ENCODE measurements at places on chromosomes 2 and 18.

DNA sequence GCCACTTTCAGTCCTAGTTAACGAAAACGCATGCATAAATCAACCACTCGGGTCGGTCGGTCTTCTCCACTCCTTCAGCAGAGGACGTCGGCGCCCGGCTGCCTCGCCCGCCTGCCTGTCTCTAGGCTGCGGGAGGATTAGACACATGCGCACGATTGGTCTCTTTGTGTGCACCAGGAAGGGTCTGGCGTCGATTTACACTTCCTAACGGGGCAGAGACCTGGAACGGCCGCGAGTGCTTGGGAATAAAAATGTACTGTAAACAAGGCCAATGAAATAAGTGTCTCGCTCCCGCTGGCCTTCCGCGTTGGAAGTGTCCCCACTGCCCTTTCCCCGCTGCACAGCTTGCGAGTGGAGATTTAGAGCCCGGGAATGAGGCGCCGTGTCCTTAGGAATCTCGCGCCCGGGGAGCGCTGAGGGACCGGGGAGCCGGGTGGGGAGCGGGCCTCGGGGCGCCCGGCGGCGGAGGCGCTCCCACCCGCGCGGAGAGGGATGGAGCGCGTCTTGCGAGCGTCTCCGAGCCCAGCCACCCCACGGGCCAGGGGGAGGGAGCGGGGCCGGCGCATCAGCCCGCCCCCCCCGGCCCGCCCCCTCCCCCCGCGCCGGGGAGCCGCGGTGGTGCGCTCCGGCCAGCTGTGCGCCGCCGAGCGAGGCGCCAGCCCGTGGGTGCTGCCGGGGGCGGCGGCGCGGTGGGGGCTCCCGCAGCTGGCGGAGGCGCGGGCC, at the start of gene DOK6:
Gene DOK6, plus strand, starts transcription at position 636 of the 723 bp plus-strand sequence.
- DNase-seq, result no peak

DNA sequence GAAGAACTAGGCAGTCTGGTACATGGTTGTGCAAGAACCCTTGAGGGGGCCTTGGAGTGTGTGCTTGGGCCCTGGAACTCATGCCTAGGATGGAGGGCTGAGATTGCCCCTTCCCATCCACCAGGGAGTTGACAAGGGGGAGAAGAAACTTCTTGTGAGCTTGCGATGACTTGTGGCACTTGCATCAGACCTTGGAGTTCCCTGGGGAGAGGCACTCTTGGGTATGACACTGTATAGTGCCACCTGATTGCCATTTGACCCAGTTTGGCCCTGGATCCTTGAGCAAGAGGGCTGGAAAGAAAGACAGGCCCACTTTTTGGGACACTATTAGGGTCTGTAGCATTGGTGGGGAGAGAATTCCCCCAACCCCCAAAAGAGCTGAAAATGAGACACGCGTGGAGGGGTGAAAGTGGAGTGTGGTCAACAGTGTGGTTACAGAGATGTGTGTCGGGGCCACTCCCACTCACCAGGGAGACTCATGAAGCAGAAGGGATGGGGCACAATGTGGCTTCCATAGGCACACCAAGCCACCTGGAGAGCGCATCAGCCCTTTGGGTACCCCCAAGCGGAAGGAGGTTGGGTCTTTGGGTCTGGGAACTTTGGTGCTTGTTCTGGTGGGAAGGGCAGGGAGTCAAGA, 101.3 kb downstream of the MSH2 start:
- DNase-seq, result no peak

GRCh38 chr2:105822186-105822585, 77.5 kb downstream of the NCK2 start:
- DNase-seq, result peak; percentile 64

GRCh38 chr2:177106212-177106611, 106.4 kb upstream of the HNRNPA3 start:
- no peak for DNase-seq

DNA sequence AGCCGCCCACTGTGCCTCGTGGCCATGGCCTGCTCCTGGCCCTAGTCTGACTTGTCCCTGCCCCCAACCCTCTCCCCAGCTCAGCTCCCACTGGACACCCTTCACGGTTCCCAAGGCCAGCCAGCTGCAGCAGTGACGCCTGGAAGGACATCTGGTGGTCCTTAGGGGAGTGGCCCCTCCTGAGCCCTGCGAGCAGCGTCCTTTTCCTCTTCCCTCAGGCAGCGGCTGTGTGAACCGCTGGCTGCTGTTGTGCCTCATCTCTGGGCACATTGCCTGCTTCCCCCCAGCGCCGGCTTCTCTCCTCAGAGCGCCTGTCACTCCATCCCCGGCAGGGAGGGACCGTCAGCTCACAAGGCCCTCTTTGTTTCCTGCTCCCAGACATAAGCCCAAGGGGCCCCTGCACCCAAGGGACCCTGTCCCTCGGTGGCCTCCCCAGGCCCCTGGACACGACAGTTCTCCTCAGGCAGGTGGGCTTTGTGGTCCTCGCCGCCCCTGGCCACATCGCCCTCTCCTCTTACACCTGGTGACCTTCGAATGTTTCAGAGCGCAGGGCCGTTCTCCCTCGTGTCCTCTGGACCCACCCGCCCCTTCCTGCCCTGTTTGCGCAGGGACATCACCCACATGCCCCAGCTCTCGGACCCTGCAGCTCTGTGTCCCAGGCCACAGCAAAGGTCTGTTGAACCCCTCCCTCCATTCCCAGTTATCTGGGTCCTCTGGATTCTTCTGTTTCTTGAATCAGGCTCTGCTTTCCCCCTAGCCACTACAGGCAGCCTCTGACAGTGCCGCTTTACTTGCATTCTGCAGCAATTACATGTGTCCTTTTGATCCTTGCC, 35.8 kb downstream of the ANO7 start:
- no peak for DNase-seq

- no peak for DNase-seq
These were observed 573.5 kb downstream of the DSC3 start for GRCh38 chr18:30469091-30469490.

- DNase-seq, result no peak
These were observed 62.8 kb downstream of the PXDN start for GRCh38 chr2:1681323-1682180.
